ENCODE measurements at places on chromosomes 7 and 10.

GRCh38 chr10:71632200-71632820 lies 87.3 kb downstream of the C10orf105 start:
- no peak for DNase-seq

- DNase-seq = no peak
These were observed 1016.4 kb upstream of the SORCS1 start for GRCh38 chr10:108180878-108181277.

GRCh38 chr7:80210400-80210799 lies 75.8 kb downstream of the GNAI1 start:
- DNase-seq = no peak

- no peak for DNase-seq
These were observed 720.3 kb downstream of the CCSER2 start for GRCh38 chr10:85048644-85049043.

- DNase-seq = no peak
These were observed 122.2 kb downstream of the PRKAG2 start for GRCh38 chr7:151754688-151755130.

DNA sequence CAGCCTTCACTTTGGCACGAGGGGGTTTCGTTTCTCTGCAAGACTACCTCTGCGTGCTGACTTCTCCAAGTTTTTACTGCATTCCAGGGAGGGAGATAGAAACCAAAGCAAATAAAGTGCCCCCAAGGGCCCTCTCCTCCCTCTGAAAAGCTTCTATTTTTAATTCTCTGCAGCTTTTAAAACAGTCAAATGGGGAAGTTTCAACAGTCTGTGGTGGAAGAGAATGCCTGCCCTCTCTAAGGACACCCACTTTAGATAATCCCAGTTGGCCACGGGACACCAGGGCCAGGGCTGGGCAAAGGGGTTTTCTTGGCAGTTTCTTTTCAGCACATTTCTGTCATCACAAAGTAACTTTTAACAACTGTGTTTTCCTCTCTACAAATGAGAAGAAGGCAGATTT lies 386.7 kb upstream of the NPVF start:
- no peak for DNase-seq

DNA sequence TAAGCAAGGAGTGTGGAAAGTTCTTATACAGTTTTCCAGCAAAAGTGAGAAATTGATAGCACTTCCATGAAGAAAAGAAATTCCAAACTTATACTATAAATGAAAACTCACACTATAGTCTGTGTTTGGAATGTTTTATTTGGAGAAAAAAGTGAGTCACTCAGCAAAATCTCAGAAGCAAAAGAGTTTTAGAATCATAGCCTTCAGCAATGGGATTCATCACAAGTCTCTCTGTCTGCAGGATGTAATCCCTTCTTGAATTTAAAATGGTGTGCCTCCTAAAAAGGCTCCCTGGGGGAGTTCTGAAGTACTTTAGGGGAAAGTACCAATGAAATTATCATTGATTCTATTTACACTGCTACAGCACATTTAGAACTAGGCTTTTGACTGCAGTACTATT lies 756.4 kb downstream of the XPNPEP1 start:
- DNase-seq = no peak

DNA sequence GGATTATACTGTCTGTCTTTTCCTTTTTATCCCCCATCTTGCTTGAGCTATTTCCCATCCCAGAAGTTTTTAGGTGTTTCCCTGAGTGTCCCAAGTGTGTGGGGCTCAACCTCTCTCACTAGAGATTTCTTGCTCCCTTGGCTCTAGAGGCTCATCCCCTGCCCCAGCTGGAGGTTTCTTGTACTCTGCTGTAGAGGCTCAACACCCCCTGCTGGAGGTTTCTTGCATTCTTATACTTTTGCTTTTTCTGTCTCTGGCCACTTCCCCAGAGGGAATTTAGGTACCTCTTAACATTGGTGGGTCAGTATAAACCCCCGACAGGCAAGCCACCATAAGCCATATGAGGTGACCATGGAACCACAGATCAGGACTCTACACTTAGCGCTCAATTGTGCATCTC lies 114.2 kb upstream of the FAM3C start:
- no peak for DNase-seq

- no peak for DNase-seq
These were observed 210.8 kb downstream of the CCSER2 start for GRCh38 chr10:84539216-84539615.

DNA sequence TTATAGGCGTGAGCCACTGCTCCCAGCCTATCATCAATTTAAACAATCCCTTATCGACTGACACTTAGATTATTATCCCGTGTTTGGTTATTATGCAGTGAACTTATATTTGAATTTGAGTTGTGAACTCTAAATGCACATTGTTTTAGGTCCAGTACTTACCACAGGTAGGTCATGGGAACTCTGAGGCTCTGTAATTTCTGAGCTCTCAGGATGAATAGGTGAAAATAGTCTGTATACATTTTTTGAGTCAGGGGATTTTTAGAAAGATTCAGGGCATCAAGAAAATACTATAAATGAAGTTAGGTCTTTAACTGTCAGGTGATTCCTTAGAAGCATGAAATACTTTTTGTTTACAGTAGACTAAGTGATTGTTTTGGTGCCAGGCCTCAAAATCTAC lies 8.8 kb downstream of the CCDC136 start:
- no peak for DNase-seq

DNA sequence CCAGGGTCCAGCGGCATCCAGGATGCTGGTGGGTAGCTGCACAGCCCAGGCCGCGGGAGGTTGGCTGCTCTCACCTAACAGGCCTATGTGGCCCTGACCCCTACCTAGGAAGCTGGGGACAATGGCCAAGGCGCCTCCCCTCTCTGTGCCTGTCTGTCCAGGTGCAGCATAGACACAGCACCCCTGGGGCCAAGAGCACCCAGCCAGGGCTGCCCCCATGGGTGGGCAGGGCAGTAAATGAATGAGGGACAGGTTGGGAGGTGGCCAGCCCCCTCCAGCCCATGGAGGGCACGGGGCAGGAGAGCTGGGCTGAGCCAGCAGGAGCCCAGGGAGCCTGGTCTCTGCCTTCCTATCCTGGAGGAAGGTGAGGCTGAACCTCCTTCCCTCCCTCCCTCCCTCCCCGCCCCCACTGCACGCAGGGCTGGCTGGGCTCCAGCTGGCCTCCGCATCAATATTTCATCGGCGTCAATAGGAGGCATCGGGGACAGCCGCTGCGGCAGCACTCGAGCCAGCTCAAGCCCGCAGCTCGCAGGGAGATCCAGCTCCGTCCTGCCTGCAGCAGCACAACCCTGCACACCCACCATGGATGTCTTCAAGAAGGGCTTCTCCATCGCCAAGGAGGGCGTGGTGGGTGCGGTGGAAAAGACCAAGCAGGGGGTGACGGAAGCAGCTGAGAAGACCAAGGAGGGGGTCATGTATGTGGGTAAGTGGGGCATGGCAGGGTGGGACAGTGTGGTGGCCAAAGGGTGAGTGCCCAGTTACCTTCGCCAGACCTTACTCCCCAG lies at the start of gene SNCG:
Gene SNCG (plus strand): TSS at position 484 of the 785 bp plus-strand sequence. CDS start 99 bp downstream, at position 583.
- DNase-seq = no peak

GRCh38 chr7:74452748-74453321 lies 871 bp upstream of the GTF2IRD1 start:
- no peak for DNase-seq

DNA sequence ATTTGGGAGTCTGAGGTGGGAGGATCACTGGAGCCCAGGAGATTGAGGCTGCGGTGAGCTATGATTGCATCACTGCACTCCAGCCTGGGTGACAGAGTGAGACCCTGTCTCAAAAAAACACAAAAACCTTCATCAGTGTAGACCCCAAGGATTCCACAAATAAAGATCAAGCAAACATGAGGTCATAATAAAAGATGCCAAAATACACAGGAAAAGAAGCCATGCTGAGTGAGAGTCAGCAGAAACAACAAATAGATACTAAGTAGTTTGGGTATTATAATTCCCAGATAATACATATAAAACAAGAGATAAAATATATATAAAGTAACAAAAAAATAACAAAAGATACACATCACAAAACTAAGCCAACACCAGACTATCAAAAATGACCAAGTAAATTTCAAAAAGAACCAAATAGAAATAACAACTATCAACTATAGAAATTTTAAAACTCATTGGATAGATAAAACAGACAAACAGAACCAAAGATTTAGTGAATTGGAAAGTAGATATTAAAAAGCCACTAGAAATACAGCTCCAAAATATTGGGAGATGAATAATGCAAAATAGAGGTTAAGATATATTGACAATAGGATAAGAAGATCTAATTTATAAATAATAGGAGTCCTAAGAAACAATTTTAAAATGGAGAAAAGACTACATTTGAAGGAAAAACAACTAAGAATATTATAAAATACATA lies 48.9 kb upstream of the FHIP2A start:
- no peak for DNase-seq

GRCh38 chr10:116670706-116671105 lies 50.0 kb downstream of the PNLIPRP2 start:
- DNase-seq = no peak

- no peak for DNase-seq
These were observed 12.9 kb downstream of the UPP1 start for GRCh38 chr7:48101968-48102367.

- no peak for DNase-seq
These were observed 19.8 kb upstream of the TMEM273 start for GRCh38 chr10:49207936-49208487.

- no peak for DNase-seq
These were observed 84.7 kb downstream of the TMEM178B start for GRCh38 chr7:141158561-141158960.

DNA sequence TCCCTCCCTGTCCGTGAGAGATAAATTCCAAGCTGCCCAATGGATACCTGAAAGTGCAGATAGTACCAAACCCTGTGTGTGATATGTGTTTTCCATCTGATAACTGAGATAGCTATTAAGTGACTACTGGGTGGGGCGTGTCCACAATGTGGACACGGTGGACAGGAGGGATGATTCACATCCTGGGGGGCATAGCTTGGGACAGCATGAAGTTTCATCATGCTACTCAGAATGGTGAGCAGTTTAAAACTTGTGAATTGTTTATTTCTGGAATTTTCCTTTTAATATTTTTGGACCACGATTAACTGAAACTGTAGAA lies 158.6 kb downstream of the CREB5 start:
- no peak for DNase-seq

GRCh38 chr10:28906934-28907333 lies 229.6 kb downstream of the BAMBI start:
- DNase-seq = no peak
